GM20000 (cell line): ENCODE measurements at places on chromosomes 7 and 10.

DNA sequence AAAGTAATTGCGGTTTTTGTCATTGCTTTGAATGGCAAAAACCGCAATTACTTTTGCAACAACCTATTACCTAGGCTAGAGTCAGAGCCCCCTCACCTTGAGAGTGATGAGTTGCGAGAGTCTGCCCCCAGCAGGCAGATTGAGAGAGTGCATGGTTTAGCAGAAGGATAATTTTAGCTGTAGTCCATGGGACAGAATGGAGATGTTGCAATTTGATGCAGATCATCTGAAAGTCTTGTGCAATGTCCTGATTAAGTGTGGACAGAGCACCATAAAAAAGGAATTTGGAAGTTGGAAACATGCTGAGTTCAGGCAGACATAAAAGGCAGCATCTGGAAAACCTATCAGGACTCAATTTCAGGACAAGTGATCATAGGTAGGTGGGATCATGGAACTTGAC lies 48.7 kb downstream of the GPR141 start:
- DNase-seq = peak; percentile 59

GRCh38 chr7:85528581-85528980 lies 341.7 kb upstream of the SEMA3D start:
- no peak for DNase-seq

- no peak for DNase-seq
Observed at GRCh38 chr7:132394283-132395198, 181.7 kb downstream of the PLXNA4 start.

GRCh38 chr10:32971536-32972091 lies 13.6 kb upstream of the ITGB1 start:
- no peak for DNase-seq

DNA sequence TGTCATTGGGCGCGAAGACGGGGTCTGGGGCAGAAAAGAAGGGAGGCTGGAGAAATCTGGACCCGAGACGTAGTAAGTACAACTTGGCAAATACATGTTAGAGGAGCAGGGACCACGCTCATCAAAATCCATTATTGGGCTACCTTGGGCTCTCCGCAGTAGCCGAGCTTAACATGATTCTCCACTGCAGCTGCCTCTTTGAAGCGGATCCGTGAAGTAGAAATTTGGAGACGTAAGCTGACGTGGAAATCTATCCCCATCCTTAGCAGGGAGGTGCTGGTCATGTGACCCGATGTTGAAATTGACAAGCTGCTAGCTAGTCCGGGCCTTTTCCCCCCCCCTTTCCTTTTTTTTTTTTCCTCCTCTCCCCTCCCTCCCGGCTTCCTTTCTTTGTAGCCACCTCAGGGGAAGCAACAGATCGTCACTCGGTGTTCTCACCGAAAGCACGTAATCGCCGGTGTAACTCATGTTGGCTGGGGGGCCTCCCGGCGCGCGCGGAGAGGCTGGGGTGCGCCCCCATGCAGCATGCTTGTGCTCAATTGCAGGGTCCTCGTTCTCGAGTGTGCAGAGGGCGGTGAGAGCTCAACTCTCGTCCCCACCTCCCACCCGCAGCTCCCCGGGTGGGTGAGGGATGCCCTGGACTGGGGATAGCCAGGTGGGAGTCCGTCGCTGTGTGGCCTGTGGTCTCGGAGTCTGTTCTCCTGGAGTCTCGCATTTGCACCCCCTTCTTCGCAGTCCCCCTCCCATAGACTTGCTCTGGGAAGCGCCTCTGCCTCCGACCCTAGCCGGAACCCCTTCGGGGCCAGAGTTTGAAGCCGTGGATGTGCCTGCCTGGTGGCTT lies at the start of gene HOXA11:
HOXA11 (minus strand) TSS at position 220 of the 841 bp plus-strand sequence; CDS start at position 132, 88 bp downstream.
- no peak for DNase-seq

DNA sequence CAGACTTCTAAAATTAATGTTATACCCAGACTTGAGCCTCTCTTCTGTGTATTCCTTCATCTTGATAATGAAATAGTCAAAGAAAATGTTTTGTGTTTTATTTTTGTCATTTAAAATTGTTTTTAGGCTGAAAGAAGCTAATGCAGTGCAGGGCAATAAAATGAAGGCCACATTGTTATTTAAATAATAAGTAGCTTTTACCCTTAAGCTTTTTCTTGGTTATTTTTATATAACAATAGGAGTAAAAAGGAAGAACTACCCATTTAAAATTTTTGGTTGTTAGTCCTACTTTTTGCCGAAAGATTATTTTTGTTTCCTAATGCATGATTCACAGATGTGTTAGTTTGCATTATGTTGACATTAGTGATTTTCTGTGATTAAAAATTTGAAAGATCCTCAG lies 181.0 kb upstream of the MEOX2 start:
- no peak for DNase-seq

DNA sequence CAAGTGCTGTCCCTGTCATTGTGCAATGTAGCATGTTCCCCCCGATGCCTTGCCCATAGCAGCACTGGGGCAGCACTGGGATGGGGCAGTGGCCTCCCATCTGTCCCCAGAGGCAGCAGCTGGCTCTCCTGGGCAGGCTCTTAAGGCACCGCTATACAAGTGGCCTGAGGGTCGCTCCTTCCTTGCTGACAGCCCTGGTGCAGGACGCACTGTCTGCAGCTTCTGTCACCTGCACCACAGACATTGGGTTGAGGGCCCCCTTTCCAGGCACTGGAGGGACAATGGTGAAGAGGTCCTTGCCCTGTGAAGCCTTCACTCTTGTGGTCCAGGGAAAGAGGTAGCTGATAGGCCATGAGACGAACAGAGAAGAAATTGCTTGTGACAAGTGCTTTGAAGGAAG lies 10.6 kb downstream of the CPSF4 start:
- DNase-seq = no peak
